Mesothelial cell of epicardium (in vitro differentiated cells): ENCODE measurements at places on chromosomes 4 and X.

GRCh38 chr4:173797296-173797695, 267.3 kb upstream of the HAND2 start:
- H3K36me3 ChIP-seq, result no peaks in the 10 kb centered on the region
- no peak for DNase-seq
- no peak overlapping the region for H3K27ac ChIP-seq
- H3K27me3 ChIP-seq, result no peaks in the 10 kb centered on the region

- no peak overlapping the region for H3K4me3 ChIP-seq
- H3K4me1 ChIP-seq, result peaks cover 14% of the 10 kb centered on the region
- no peak for DNase-seq
These were observed 3.4 kb downstream of the HTT-AS start for GRCh38 chr4:3070709-3071500.

- DNase-seq, result no peak
- no peaks in the 10 kb centered on the region for H3K36me3 ChIP-seq
- H3K27ac ChIP-seq, result no peak overlapping the region
- H3K4me3 ChIP-seq, result no peak overlapping the region
These were observed 135.2 kb downstream of the EPHA5 start for GRCh38 chr4:65535113-65535512.

DNA sequence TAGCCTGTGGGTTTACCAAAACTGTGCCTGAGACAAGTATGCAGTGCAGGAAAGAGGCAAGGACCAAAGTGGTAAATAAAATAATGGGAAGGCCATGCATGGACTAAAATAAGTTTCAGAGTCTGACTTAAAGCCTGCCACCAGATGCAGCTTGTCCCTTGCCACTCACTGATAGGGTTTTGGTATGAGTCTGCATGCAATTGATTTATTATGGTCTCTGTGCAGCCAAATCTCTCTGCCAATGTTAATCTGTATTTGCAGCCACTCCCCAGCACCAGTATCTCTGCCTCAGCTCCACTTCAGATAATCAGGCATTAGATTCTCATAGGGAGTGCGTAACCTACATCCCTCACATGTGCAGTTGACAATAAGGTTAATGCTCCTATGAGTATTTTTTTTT, 5.5 kb upstream of the FGF2 start:
- H3K27ac ChIP-seq, result no peak overlapping the region
- DNase-seq, result no peak
- no peaks in the 10 kb centered on the region for H3K27me3 ChIP-seq
- no peaks in the 10 kb centered on the region for H3K36me3 ChIP-seq

DNA sequence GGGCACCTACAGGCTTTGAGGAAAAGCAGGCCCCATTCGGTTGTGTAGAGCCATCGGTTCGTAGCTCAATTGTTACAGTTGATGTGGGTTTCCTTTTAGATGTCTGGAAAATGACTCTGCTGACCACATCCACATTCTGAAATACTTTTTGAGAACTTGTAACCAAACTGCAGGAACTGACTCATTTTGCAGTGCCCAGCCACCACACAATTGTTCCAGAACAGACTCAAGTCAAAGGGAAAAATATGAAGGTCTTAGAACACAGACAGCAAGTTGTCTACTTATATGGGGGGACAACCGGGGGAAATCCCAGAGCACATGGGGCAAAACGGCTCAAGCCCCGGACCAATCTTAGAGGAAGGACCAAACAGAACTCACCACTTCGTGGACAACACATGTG, 557.6 kb upstream of the DIPK2B start:
- no peaks in the 10 kb centered on the region for H3K27me3 ChIP-seq
- no peak overlapping the region for H3K27ac ChIP-seq
- no peak for DNase-seq
- H3K36me3 ChIP-seq, result peaks cover 8% of the 10 kb centered on the region
- no peak overlapping the region for H3K4me3 ChIP-seq

GRCh38 chr4:168317621-168318020, 931 bp downstream of the DDX60 start:
- H3K27ac ChIP-seq, result peak overlapping the region; percentile 99
- no peak for DNase-seq
- peak overlapping the region; percentile 88 for H3K4me3 ChIP-seq
- H3K4me1 ChIP-seq, result peaks cover 27% of the 10 kb centered on the region
- H3K27me3 ChIP-seq, result peaks cover 6% of the 10 kb centered on the region

DNA sequence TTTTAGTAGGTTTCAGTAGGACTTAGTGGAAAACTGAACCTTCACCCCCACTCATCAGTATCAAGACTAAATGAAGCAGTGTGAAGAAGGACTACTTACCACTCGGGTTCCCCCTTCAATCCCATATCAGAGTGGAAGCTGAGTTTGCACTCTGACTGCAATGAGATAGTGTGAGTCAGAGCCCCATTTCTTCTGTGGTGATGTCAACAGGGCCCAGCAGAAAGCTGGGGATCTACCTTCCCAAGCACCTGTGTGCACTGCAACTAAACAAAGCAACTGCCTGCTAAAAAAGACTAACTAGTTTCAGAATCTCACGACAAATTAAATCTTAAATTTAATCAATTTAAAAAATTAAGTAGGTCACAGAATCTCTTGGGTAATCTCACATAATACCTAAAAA, 1837.0 kb upstream of the PCDH7 start:
- H3K4me3 ChIP-seq, result no peak overlapping the region
- H3K36me3 ChIP-seq, result no peaks in the 10 kb centered on the region
- H3K4me1 ChIP-seq, result no peaks in the 10 kb centered on the region
- no peak for DNase-seq
- H3K27me3 ChIP-seq, result no peaks in the 10 kb centered on the region
- H3K27ac ChIP-seq, result no peak overlapping the region

GRCh38 chr4:40837094-40837870, 87.5 kb downstream of the NSUN7 start:
- no peak overlapping the region for H3K4me3 ChIP-seq
- H3K27me3 ChIP-seq, result no peaks in the 10 kb centered on the region
- H3K4me1 ChIP-seq, result peaks cover 14% of the 10 kb centered on the region
- H3K27ac ChIP-seq, result no peak overlapping the region
- no peak for DNase-seq

DNA sequence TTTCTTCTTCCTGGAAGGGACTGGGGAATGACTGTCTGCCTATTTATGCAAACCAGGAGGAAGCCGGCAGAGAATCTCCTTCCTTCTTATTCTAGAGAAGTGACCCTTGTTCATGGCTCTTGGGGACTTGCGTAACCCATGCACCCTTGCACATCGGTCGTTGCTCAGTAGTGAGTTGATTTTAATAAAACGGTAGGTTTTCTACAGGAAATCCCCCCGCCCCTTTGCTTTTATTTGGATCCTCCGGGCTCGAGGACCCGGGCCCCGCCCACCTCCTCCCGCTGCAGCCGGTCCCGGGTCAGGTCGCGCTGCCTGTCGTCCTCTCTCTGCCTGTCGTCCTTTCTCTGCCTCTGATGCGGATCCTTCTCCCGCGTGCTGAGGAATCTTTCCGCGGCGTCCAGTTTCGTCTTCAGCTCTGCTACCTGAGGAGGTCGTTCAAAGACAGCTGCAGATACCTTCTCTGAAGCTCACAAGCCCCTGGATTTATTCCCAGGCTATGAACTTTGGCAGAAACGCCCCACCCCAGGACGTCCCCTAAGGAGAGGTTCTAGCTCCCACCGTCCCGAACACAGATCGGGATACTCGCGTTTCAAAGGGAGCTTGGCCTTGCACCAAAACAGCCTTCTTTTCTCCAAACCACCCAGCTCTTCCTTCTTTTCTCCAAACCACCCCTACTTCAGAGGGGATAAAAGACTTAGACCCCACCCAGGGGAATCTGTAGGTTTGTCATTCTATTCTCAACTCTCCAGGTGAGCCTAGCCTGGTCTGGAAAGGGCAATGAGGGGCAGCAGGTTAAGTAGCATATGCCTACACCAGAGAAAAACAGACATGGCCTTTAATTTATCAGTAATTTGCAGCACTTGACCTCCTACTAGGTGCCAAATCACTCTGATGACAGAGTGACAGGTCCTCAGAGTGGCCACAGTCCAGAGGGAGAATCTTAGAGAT, 7.0 kb downstream of the TNIP3 start:
- peaks cover 4% of the 10 kb centered on the region for H3K27me3 ChIP-seq
- no peaks in the 10 kb centered on the region for H3K36me3 ChIP-seq
- H3K4me3 ChIP-seq, result peak overlapping the region; percentile 76
- peak; percentile 21 for DNase-seq

GRCh38 chr4:80182237-80182866, 15.0 kb upstream of the PRDM8 start:
- peaks cover 64% of the 10 kb centered on the region for H3K27me3 ChIP-seq
- peaks cover 6% of the 10 kb centered on the region for H3K36me3 ChIP-seq
- H3K4me1 ChIP-seq, result peaks cover 21% of the 10 kb centered on the region
- H3K27ac ChIP-seq, result no peak overlapping the region
- no peak for DNase-seq

- peak; percentile 68 for DNase-seq
- H3K4me3 ChIP-seq, result peak overlapping the region; percentile 68
- H3K36me3 ChIP-seq, result no peaks in the 10 kb centered on the region
- H3K4me1 ChIP-seq, result peaks cover 34% of the 10 kb centered on the region
- peak overlapping the region; percentile 82 for H3K27ac ChIP-seq
These were observed 701 bp upstream of the BCOR start for GRCh38 chrX:40098264-40099054.

GRCh38 chr4:126851391-126851790, 781.4 kb upstream of the INTU start:
- DNase-seq, result no peak
- H3K4me3 ChIP-seq, result no peak overlapping the region
- H3K27ac ChIP-seq, result no peak overlapping the region

GRCh38 chr4:87505862-87506261, 23.3 kb downstream of the SPARCL1 start:
- no peak for DNase-seq
- peaks cover 10% of the 10 kb centered on the region for H3K4me1 ChIP-seq
- peaks cover 2% of the 10 kb centered on the region for H3K36me3 ChIP-seq
- no peak overlapping the region for H3K4me3 ChIP-seq

GRCh38 chr4:24578364-24578763, 6.0 kb downstream of the DHX15 start:
- peaks cover 35% of the 10 kb centered on the region for H3K36me3 ChIP-seq
- H3K27me3 ChIP-seq, result no peaks in the 10 kb centered on the region
- no peak overlapping the region for H3K4me3 ChIP-seq
- DNase-seq, result no peak
- peaks cover 35% of the 10 kb centered on the region for H3K4me1 ChIP-seq
- H3K27ac ChIP-seq, result peak overlapping the region; percentile 26

DNA sequence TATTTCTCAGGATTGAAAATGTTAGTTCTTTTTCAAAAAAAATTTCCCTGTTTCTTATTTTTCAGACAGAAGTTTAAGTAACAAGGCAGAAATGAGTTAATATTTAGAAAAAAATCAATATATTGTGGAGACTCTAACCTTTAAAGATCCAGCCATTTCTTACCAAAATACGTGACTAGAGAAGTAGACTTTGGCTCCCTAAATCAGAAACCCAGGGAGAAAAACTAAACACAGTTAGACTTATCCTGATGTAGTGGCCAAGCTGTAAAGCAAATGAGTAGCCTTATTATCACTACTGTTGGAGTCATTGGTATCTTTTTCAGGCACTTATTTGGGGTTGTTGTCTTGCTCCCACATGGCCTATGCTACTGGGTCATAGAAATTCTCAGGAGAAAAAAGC, 1556.4 kb upstream of the ADGRL3 start:
- H3K4me1 ChIP-seq, result no peaks in the 10 kb centered on the region
- H3K4me3 ChIP-seq, result no peak overlapping the region
- no peak for DNase-seq
- H3K27me3 ChIP-seq, result no peaks in the 10 kb centered on the region
- no peaks in the 10 kb centered on the region for H3K36me3 ChIP-seq

DNA sequence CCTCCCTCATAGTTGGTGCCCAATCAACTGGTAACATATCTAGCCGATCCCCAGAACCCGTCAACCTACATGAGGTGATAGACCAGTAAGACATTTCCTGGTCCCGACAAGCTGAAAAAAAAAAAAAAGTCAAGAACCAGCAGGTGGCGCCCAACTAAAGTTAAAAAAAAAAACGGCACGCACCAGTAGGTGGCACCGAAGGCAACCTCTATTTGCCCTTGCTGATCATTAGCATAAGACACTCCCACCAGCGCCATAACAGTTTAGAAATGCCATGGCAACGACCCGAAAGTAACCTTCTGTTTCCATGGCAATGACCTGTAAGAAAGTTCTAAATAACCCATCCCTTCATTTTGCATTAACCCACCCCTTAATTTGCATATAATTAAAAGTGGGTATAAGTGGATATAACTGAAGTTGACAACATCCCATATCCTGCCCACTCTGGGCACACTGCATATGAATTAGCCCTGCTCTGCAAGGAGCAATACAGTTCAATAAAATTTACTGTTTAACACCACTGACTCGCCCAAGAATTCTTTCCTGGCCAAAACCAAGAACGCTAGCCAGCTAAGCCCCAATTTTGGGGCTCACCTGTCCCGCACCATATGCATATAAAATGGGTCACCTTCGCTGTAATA, 83.9 kb upstream of the SPANXB1 start:
- DNase-seq, result no peak
- H3K27me3 ChIP-seq, result no peaks in the 10 kb centered on the region
- H3K4me3 ChIP-seq, result no peak overlapping the region
- H3K27ac ChIP-seq, result no peak overlapping the region
- no peaks in the 10 kb centered on the region for H3K36me3 ChIP-seq
- peaks cover 13% of the 10 kb centered on the region for H3K4me1 ChIP-seq

- no peak overlapping the region for H3K27ac ChIP-seq
- H3K4me3 ChIP-seq, result no peak overlapping the region
- peaks cover 2% of the 10 kb centered on the region for H3K4me1 ChIP-seq
- DNase-seq, result no peak
- no peaks in the 10 kb centered on the region for H3K27me3 ChIP-seq
- H3K36me3 ChIP-seq, result no peaks in the 10 kb centered on the region
These were observed 9.9 kb upstream of the GK start for GRCh38 chrX:30643313-30643821.

DNA sequence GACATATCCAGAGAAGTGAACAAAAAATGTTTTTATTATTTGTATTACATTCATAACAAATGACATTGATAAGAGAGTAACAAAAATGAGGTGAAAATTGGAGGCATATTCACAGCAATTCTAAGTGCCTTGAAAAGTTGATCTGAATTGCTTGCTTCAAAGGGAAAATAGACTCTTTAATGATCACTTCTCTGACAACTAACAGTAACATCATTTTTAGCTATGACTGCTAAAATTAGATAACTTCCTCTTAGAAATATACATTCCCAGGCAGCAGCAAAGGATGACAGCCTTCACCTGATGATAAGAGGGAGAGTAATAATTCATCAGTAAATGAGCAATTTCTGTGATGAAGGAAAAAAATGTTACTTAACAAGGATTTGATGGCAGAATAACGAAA, 472.5 kb downstream of the PCDH10 start:
- H3K4me1 ChIP-seq, result peaks cover 26% of the 10 kb centered on the region
- no peaks in the 10 kb centered on the region for H3K27me3 ChIP-seq
- no peak overlapping the region for H3K27ac ChIP-seq
- H3K4me3 ChIP-seq, result no peak overlapping the region
- no peak for DNase-seq
